ENCODE measurements at places on chromosomes 13 and 19. TPM values are rescaled to one million over a fixed set of nuclear protein-coding genes. Genes with fewer than 3 reads are reported as not detected.

GRCh38 chr19:7395360-7396066 lies 46.8 kb downstream of the ARHGEF18 start:
- DNase-seq, result no peak

GRCh38 chr19:18905513-18906236 lies 9.7 kb upstream of the CERS1 start:
- DNase-seq, result no peak

DNA sequence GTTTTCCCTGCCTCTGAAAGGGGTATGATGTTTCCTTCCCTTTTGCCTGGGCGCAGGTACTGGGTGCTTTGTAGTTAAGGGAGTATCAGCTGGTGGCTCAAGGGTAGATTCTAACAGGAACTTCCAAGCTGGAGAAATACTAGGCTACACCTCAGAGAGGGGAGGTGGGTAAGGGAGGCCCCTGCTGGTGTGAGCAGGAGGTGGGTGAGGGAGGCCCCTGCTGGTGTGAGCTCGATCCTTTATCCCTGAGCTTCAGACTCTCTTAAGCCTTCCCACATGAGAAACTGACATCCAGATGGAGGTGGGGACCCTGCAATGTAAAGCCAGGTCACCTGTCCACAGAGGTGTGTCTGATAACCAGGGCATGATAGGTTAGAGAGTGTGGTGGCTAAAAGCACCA lies 32.1 kb downstream of the CYP2B6 start:
- no peak for DNase-seq

- no peak for DNase-seq
Observed at GRCh38 chr13:81713201-81713600, 1372.3 kb upstream of the SPRY2 start.

DNA sequence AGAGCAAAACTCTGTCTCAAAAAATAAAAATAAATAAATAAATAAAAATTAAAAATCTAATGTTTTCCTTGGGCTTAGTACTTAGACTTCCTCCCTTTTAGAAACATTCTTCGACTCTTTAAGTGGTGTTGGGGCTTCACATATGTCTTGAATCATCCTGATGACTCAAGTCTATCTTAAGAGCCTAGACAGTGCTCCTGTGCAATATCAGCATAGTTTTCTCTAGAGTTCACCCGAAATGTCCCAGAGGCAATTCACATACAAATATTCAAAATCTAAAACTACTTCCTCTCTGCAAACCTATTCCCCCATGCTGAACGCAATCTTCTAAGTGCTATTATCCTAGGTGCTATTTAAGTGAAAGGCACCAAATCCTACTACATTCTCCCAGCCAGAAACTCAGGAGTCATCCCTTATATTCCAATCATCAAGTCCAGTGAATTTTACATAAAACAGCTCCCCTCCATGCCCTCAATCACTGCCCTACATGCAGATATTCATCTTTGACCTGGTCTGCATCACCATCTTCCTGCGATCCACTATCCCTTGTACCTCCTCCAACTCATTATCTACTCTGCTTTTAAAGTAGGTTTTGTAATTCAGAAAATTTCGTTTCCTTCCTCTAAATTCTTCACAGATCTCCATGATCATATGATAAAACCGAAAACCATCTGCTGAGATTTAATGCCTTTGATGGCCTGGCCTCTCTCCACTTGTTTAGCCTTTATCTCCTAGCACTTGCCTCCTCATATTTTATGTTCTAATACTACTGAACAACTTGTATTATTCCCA lies 102.7 kb downstream of the ELF1 start:
- DNase-seq, result no peak

DNA sequence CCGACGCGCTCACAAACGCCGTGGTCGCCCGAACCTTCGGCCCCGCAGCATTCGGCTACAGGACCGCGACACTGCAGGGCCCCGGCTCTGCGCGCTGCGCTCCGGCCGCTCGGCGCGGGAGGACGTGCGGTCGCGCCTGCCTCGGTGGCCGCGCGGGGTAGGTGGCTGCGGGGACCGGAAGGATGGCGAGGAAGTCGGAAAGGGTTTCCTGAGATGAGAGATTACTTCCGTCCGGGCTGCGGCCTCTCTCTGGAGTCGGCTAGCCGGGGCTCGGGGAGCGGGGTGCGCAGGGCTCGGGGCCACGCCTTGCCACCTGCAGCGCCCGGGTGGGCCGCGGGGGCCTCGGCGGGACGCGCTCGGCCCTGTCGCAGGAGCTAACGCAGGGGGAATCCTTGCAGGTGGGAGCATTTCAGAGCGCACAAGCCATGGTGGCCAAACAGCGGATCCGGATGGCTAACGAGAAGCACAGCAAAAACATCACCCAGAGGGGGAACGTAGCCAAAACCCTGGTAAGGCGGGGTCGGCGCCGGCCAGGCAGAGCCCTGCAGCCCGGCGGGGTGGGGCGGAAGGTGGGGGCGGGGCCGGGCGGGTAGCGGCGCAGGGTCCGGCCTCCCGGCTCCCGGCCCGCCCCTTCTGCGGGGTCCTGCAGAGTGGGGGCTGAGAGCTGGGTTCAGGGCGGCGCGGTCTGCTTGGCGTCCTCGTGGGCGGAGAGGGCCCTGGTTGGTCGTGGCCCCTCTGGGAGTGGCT lies at the start of gene SERP2:
Gene SERP2, plus strand, starts transcription at position 224 of the 747 bp plus-strand sequence. Its CDS starts 202 bp downstream, at position 426.
- DNase-seq, result no peak

DNA sequence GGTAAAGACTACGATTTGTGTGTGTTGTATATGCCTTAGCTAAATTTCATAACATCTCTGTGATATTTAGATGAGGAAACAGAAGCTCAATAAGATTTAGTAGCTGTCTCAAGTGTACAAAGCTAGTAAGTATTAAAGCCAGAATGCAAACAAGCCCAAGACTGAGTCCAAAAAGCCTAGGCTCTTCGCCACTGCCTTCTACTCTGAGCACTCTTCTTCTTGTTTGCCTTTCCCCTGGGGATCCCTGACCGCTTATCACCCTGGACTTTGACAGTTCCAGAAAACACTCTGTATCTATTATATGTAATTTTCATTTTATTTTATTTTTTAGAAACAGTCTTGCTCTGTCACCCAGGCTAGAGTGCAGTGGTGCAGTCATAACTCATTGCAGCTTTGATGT lies 5.8 kb downstream of the TM9SF2 start:
- DNase-seq, result no peak

DNA sequence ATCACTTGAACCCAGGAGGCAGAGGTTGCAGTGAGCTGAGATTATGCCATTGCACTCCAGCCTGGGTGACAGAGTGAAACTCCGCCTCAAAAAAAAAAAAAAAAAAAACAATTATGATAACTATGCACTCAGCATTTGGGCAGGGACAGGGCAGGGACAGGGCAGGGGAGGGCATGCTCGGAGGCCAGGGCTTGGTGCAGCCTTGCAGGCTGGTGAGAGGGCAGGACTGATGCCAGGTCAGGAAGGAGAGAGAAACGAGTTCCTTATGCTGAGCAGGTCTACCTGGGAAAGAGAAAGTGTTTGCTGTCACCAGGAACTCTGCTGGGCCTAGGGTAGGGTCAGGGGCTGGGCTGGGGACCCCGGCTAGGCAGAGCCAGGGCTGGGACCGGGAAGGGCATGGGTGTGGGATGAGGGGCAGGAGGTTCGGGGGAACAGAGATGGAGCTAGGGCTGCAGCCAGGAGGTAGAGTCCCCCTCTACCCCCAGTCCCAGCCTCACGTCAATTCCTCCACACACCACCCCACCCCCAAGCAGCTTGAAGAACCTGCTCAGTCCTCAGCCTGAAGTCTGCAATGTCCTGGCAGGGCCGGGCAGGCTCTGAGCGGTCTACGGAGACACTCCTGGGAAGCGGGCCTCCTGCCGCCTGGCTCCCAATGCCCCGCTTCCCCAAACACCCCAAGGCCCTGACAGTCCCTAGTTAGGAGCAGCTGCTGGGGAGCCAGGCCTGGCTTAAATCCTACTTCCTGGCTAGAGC lies 2.8 kb downstream of the FXYD3 start:
- no peak for DNase-seq

- DNase-seq, result no peak
Observed at GRCh38 chr19:5914358-5914774, 312 bp downstream of the CAPS start.

DNA sequence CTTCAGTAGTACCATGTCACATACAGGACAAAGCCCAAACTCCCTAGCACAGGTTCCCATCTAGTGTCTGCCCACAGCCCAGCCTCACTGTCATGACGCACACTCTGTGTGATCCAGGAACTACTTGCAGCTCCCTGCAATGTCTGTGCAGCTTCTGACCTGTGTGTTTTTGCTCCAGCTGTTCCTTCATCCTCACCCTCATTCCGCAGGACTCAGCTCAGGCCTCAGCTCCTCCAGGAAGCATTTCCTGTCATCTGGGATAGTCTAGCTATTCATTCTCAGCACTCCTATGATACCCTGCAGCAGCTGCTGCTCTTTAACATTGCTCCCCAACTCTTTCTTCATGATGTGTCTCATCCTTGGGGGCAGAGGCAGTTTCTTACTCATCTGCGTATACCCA lies 56.1 kb downstream of the ENOX1 start:
- DNase-seq, result no peak

DNA sequence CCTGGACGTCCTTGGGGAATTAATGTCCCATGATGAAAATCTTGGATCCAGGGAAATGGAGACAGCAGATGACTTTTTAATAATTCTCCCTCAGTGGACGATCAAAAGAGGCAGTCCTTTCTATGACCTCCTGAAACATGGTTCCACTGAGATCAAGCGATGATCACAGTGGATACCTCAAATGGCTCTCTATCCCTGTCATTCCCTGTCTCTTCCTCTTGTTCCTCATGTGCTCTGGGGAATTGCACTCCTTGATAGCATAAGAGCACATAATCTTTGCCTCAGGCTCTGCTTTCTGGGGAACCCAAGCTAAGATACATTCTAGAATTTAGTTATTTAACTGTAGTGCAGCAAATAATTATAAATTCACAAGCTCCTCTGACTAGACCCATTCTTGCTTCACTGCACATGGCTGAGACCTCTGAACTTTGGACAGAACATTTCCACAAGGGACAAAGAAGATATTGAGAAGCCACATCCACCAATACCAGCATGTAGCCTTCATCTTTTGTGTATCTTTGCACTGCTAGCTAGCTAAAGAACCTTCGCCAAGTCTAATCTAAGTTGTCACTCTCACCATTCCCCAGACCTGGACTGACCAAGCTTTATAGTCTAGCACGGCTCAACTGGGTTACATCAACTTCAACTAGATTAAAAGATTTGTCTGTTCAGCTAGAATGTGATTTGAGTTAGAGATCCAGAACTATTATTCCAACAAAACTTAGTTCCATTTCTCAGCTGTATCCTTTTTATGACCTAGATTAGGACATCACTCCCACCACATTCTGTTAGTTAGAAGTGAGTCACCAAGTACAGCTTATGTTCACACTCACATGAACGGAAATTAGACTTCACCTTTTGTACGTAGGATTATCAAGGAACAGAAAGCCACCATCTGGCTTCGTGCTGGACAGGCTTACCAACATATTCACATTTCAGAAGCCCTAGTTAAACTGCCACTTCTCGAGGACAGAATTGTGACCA lies 142.7 kb downstream of the SUCLA2 start:
- DNase-seq, result no peak

- no peak for DNase-seq
Observed at GRCh38 chr13:94123557-94123956, 355.9 kb downstream of the DCT start.

DNA sequence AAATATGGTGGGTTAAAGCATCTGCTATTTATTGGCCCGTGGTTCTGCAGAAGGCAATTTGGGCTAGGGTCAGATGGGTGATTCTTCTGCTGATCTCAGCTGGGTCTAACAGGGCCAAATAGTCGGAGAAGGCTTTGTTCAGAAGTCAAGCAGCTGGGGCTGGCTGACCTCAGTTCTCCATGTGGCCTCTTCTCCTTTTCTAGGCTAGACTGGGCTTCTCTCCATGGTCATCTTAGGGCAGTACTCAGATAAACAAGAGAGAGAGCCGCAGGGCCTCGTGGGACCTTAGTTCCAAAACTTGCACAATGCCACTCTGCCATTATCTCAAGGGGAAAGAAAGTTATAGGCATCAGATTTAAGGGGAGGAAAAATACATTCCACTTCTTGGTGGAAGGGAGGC lies 89.6 kb downstream of the NALCN start:
- DNase-seq, result no peak

DNA sequence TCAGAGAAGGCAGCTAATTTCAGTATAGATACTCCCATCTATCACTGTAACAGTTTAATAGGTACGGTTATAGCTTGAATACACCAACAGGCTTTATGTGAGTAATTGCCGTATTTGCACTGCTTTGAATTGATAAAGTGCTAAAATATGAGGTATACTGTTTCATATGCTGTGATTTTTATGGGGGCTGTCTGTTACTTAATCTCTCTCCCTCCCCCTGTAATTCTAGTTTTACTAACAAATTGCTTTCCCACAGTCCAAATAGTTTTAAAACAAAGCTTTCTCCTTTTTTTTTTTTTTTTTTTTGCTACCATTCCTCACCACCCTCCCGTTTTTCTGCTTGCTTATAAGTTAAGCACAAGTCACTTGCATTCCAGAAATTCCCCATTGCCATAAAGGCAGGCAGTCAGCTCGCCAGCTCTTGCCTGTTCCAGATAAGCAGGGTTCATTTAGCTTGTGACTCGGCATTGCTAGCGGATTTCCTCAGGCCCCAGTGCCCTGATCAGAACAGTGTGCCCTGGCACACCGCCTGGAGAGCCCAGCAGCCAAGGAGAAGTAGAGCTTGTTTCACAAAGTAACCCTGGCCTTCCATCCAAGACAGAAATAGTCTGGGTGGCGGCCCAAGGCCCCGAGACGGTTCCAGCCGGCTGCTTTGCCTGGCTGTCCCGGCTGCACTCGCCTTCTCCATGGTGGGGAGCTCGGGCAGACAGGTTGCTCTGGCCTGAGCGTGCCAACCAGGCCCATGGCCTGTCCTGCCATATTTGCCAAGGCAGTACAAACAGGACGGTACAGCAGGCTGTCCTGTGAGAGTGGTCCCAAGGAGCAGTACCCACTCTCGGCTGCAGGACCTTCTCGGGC lies 43.5 kb upstream of the NPAS1 start:
- peak; percentile 97 for DNase-seq

GRCh38 chr19:30212574-30212973 lies 159.6 kb upstream of the ZNF536 start:
- no peak for DNase-seq

GRCh38 chr13:91719033-91719432 lies 320.6 kb downstream of the GPC5 start:
- DNase-seq, result no peak

PRX gene
- 3.2 TPM for total RNA-seq

ZNF429 gene
- 7.9 TPM for total RNA-seq

AP1M2 gene
- 29.0 TPM for total RNA-seq

RDH8 gene
- total RNA-seq, result not detected

TMEM259 gene
- total RNA-seq, result 130 TPM

NLRP5 gene
- not detected for total RNA-seq

IZUMO1 gene
- total RNA-seq, result 2.2 TPM

DKKL1 gene
- not detected for total RNA-seq
